Activated T-helper 1 cell treated with anti-CD3 and anti-CD28 coated beads, Interleukin-12 subunit alpha, Interleukin-12 subunit beta, Interleukin-2, Interleukin-4 antibody, amounts not matched to agents 30 ng/mL and 10 ng/mL and 1 ng/mL, durations not matched to agents 14 hours and 24 hours and 36 hours (primary cell): ENCODE measurements at places on chromosomes 11 and 22. TPM values are rescaled to one million over a fixed set of nuclear protein-coding genes. Genes with fewer than 3 reads are reported as not detected.

GRCh38 chr11:119320240-119320775, 3.4 kb upstream of the MCAM start:
- H3K4me3 ChIP-seq: peak overlapping the region; percentile 84
- no peak overlapping the region for H3K27ac ChIP-seq
- peaks cover 29% of the 10 kb centered on the region for H3K4me1 ChIP-seq
- DNase-seq: no peak
- H3K27me3 ChIP-seq: peaks cover 27% of the 10 kb centered on the region
- no peaks in the 10 kb centered on the region for H3K36me3 ChIP-seq

DNA sequence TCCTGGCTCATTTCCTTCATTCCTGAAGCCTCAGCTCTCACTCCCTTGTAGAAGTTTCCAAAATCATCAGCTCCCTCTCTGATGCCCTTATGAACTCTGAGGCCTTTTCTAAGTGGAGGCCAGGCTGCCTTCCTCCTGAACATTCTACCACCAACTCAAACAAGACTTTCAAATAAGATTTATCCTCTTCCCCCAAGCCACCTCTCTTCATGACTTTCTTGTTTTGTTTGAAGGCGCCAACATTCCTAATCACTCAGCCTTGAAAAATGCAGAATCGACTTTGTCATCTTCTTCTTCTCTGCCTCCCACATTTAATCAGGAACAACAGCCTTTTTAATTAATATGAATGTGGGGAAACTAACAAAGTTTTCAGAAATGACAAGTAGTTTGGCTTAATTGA, 927.9 kb downstream of the OPCML start:
- DNase-seq: no peak
- no peaks in the 10 kb centered on the region for H3K27me3 ChIP-seq
- no peak overlapping the region for H3K4me3 ChIP-seq
- no peaks in the 10 kb centered on the region for H3K4me1 ChIP-seq
- H3K27ac ChIP-seq: no peak overlapping the region
- H3K36me3 ChIP-seq: no peaks in the 10 kb centered on the region

DNA sequence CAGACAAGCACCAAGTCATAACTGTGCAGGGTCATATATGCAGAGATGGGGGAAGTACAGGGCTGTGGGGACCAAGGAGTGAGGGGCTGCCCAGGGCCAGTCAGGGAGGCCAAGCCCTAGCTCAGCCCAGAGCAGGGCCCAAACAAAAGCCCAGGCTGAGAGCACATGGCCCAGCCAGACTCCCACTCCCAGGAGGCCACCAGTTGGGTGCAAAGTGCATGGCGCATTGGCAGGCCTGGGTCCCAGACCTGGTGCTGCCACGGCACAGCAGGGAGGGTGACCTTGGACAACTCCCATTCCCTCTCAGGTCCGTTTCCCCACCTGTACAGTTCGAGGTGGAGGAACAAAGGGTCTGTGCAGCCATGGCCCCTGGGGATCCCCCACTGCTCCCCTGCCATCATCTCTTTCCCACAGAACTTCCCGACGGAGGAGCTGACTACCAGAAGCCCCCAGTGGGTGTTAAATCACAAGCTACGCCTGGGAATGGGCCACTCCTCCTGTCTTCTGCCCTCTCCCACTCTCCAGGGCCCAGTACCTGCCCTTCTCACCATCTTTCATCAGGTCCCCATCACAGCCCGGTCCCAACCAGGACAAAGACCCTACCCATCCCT, 608 bp downstream of the NIPSNAP1 start:
- H3K27me3 ChIP-seq: peaks cover 2% of the 10 kb centered on the region
- H3K36me3 ChIP-seq: no peaks in the 10 kb centered on the region
- no peak for DNase-seq
- peak overlapping the region; percentile 93 for H3K27ac ChIP-seq
- H3K4me1 ChIP-seq: peaks cover 13% of the 10 kb centered on the region

DNA sequence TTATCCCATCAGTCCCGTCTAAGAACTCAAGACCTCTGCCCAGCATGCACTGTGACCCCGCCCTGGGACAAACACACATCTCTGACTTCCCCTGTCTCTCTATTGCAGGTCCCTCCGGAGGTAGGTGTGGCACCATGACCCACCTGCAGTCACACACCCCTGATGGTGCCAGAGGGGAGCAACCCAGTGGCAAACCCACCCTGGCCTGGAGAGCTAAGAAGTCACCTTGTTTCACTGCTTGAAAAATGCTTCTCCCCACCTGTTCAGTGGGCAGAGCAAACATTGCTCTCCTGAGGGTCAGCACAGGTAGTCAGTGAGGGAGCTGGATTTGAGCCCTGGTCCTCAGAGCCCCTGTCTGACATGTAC, 23.9 kb downstream of the CAPN1 start:
- no peaks in the 10 kb centered on the region for H3K4me1 ChIP-seq
- H3K27me3 ChIP-seq: no peaks in the 10 kb centered on the region
- H3K36me3 ChIP-seq: peaks cover 20% of the 10 kb centered on the region
- H3K27ac ChIP-seq: no peak overlapping the region

GRCh38 chr11:12626616-12627015, 47.6 kb upstream of the TEAD1 start:
- no peak for DNase-seq
- no peaks in the 10 kb centered on the region for H3K4me1 ChIP-seq
- peaks cover 4% of the 10 kb centered on the region for H3K27me3 ChIP-seq
- H3K4me3 ChIP-seq: no peak overlapping the region
- H3K27ac ChIP-seq: no peak overlapping the region

DNA sequence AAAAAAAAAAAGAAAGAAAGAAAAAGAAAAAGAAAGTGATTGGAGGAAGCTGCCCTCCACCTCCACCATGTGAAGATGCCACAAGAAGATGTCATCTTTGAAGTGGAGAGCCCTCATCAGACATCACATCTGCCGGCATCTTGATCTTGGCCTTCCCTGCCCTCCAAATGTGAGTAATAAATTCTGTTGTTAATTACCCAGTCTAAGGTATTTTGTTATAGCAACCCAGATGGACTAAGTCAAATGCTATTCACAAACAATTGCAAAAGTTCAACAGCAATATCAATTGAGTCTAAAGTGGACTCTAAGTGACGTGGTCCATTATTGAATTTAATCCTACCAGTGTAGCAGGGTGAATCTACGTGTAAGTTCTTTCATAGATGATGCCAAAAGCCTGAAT, 55.9 kb upstream of the NUP160 start:
- no peak overlapping the region for H3K4me3 ChIP-seq
- H3K27ac ChIP-seq: no peak overlapping the region
- no peak for DNase-seq
- no peaks in the 10 kb centered on the region for H3K36me3 ChIP-seq

RAB38 gene
- 2.0 and 2.8 TPM in 2 replicates for total RNA-seq

DNA sequence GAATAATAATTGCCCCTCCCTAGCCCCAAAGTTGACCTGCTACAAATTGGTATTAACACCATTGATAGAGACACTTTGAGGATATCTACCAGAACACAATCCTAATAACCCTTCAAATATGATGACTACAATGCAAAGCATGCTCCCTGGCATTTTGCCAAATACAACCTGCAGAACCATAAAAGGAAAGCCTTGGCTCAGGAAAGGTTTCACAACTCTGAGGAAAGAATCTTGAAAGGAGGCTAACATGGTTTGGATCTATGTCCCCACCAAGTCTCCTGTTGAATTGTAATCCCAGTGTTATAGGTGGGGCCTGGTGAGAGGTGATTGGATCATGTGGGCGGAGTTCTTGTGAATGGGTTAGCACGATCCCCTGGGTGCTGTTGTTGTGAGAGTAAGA, 140.4 kb upstream of the ARHGAP42 start:
- no peak overlapping the region for H3K27ac ChIP-seq
- H3K4me1 ChIP-seq: no peaks in the 10 kb centered on the region
- no peak for DNase-seq
- no peak overlapping the region for H3K4me3 ChIP-seq

IL18 gene
- total RNA-seq: 0.23 TPM in 1 of 2 replicates, not detected in the other

MGAT3 gene
- total RNA-seq: 1.2 TPM in 2 replicates

DNA sequence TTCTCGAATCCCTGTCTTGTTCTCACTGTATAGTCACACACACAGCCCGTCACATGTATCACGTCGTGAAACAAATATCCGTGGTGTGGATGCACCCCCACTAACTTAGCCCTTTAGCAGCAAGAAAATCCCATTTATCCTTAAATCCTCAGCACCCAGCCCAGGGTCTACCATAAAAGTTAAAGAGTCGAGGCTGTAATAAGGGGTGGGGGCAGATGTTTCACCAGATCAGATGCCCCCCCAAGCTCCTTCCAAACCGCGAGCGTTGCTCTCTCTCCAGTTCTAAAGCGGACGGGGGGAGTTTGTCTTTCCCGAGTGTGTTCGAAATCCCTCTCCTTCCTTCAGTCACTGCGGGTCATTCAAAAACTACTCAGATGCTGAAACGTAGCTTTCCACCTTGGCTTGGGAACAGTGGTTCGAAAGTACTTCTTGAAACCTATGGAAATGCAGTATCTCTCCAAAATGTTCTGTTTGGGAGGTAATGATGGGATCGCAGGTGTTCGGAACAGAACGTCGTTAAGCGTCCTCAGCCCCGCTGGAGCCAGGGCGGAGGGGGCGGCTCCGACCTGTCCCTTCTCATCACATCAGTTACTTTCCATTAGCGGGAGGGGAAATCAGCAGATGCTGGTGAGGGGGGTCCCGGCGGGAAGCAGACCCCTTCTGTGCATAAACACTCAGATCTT, 156.2 kb downstream of the BRD1 start:
- H3K27me3 ChIP-seq: peaks cover 28% of the 10 kb centered on the region
- no peak for DNase-seq

DSCAML1 gene
- total RNA-seq: not detected in 2 replicates

DNA sequence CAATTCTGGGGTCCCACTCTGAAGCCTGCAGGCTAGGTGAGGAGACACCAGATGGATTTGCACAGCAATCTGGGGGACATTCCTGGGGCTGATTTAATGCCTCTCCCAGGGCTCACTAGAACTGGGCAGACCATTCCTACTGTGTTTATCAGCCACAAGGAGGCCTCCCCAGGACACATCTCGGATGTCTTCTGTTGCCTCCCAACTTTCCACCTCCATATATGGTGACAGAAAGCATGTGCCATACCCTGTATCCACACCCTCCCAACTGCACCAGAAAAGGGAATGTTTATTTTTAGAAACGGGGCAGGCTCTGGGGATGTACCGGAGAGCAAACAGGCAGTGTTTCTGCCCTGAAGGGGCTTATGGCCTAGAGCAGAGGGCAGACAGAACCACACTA, 181.8 kb downstream of the CSNK2A3 start:
- DNase-seq: no peak
- no peaks in the 10 kb centered on the region for H3K36me3 ChIP-seq
- no peak overlapping the region for H3K4me3 ChIP-seq
- H3K27me3 ChIP-seq: peaks cover 13% of the 10 kb centered on the region

GRCh38 chr11:94550513-94550912, 6.8 kb downstream of the FUT4 start:
- H3K4me1 ChIP-seq: peaks cover 41% of the 10 kb centered on the region
- no peak overlapping the region for H3K27ac ChIP-seq
- H3K36me3 ChIP-seq: peaks cover 9% of the 10 kb centered on the region
- H3K27me3 ChIP-seq: no peaks in the 10 kb centered on the region
- no peak overlapping the region for H3K4me3 ChIP-seq
- no peak for DNase-seq

DNA sequence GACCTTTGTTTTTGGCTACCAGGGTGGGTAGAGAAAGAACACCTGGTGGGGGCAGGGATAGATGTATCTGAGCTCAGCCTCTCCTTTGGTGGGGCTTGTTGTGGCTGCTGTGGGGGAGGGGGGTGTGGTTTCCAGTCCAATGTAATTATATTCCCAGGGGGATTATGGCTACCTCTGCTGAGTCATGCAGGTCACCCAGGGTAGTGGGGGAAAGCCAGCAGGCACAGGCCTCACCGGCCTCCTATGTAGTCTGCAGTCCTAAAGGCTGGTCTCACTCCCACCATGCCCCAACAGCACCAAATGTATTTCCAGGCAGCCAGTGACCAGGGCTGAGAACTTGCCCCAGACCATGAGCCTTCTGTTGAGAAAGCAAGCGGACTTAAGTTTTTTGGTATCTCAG, 119.6 kb downstream of the DYNC2H1 start:
- H3K27ac ChIP-seq: no peak overlapping the region
- no peak overlapping the region for H3K4me3 ChIP-seq
- no peak for DNase-seq
- no peaks in the 10 kb centered on the region for H3K4me1 ChIP-seq
- no peaks in the 10 kb centered on the region for H3K36me3 ChIP-seq

DNA sequence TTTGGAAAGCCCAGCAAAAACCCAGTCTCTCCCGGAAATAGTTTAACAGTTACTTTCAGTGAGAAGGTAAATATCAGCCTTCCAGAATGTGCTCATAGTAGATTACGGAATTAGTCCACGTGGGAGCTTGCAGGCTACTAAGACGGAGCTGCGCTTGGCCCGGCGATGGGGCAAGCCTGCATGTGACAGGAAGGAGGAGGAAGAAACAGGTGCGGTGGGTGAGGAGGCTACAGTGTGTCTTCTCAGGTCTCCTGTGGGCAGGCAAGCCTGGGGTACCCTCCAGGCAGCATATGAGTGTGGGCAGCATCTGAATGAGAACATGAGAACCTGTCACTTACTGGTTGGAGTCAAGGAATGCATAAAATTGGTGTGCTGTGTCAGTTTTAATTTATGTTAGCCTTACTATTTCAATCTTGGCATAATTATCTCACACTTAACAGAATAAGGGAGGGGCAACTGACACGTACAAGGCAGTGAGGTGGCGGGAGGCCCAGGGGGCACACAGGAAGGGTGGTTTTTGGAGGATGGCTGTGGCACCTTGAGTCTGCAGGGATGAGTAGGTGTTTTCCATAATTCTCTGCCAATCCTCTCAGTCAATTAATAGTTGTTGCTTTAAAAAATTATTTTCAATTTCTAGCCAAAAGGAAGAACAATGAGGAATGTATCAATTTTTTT, 35.7 kb downstream of the CLMP start:
- H3K36me3 ChIP-seq: no peaks in the 10 kb centered on the region
- peak overlapping the region; percentile 24 for H3K27ac ChIP-seq
- H3K4me1 ChIP-seq: peaks cover 10% of the 10 kb centered on the region
- no peak for DNase-seq

RBMXL2 gene
- not detected in 2 replicates for total RNA-seq

- H3K4me1 ChIP-seq: peaks cover 25% of the 10 kb centered on the region
- H3K36me3 ChIP-seq: no peaks in the 10 kb centered on the region
- no peak overlapping the region for H3K27ac ChIP-seq
- no peak for DNase-seq
- H3K27me3 ChIP-seq: peaks cover 59% of the 10 kb centered on the region
- no peak overlapping the region for H3K4me3 ChIP-seq
Observed at GRCh38 chr11:57479021-57479663, 18.8 kb downstream of the RTN4RL2 start.

WNT11 gene
- 0.39 TPM in 1 of 2 replicates, not detected in the other for total RNA-seq

GRCh38 chr22:27962268-27963044, 43.4 kb upstream of the PITPNB start:
- H3K27me3 ChIP-seq: no peaks in the 10 kb centered on the region
- H3K4me1 ChIP-seq: no peaks in the 10 kb centered on the region
- no peaks in the 10 kb centered on the region for H3K36me3 ChIP-seq
- H3K27ac ChIP-seq: no peak overlapping the region
- DNase-seq: no peak
- H3K4me3 ChIP-seq: no peak overlapping the region

ANKK1 gene
- total RNA-seq: not detected in 2 replicates

SGSM1 gene
- total RNA-seq: 0.13 and 0.64 TPM in 2 replicates
